ENCODE measurements at places on chromosomes 3 and 15.
A peak's percentile ranks its signal among the peaks of the same experiment; 100 is the strongest.

- no peak for DNase-seq
Measured at GRCh38 chr3:19248767-19249166, 100.5 kb downstream of the KCNH8 start.

- no peak for DNase-seq
Measured at GRCh38 chr15:34370129-34370528, 3.1 kb upstream of the LPCAT4 start.

DNA sequence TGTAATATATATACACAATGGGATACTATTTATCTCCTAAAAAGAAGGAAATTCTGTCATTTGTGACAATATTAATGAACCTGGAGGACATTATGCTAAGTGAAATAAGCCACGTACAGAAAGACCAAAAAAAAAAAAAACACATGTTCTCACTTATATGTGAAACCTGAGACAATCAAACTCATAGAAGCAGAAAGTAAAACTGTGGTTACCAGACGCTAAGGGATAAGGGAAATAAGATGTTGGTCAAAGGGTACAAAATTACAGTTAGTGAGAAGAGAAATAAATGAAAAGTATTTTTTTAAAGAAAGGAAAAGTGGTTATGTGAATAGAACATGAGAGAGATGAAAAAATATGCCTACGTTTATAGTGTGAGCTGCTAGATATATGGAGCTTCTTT, 101.1 kb downstream of the CPNE4 start:
- no peak for DNase-seq

DNA sequence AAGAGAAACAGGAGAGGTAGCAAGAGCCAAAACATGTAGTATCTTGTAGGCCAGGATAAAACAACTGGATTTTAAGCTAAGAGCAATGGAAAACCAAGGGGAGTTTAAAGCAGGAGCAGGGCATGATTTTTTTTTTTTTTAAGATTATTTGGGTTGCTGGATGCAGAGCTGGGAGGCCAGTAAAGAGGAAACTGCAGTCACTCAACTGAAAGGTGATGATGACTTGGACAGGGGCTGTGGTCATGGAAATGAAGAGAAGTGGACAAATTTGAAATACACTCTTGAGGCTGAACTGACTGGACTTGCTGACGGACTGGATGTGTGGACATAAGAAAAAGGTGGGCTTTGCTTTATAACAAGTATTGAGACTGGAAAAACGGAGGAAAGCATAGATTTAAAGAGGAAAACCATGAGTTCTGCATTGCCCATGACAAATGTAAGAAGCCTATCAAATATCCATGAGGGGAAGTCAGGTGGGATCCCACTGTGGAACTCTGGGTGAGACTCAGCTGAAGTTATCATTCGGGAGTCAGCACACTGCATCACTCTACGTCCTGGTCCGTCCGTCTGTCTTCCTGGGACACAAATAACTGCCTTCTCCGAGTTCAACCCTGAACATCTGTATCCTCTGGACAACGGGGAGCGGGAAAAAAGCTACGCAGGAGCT, 688 bp downstream of the XPC start:
- no peak for DNase-seq

DNA sequence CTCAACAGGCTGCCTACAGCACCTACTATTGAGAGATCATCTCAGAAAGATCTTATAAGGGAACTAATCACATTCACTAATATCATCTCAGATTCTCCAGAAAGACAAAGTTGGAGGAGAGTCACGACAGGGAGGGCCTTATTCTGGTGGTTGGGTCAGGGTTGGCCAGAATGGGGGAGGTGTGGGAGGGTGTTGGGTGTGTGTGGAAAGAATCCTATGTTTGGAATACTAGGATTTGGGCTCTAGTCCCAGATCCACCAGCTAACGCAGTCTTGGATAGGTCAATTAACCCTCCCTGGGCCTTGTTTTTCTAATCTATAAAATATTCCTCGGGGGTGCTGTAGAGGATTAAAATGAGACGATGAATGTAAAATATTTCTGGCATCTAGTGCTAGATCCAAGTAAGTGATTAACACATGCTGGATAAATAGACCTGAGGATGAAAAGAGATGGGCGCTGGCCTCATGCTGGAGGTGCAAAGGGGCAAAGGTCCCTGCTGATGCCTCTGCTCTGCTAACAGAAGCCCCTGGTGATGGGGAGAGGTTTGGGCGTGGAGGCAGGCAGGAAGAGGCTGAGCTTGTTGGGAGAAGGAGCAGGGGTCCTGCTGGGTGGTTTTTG, 67.6 kb upstream of the ETV5 start:
- DNase-seq = no peak

DNA sequence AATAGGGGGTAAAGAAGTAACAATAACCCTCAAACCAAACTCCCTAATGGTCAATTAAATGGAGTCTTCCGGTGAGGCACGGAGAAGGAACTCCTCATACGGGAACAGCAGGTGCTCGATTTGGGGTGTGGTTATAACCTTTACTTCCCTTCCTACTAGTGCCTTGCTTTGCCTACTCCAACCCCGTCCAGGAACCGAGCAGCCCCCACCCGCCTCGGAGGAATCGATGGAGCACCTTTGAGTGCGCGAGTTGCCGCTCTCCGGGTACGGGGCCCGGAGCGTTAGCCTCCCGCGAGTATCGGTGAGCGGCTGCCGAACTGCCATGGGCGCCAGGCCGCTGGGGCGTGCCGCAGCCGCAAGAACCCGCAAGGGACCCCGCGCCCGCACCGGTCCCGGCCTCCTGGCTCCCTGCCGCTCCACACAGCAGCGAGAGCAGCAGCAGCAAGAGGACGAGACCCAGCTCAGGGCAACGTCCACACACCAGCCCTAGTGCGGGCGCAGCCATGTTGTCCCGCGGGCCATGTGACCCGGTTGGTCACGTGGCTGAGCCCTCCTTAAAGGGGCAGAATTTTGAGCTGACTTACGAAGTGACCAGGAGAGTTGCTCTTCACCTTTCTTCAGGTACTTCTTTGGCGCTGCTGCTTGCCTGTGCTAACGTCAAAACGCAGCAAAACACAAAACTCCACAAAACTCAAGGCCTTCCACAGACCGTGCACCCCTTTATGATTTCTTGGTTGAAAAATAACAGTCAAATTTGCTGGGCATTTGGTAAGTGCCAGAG, at the start of gene SUMF1:
TSS of gene SUMF1 (minus strand) at position 529 of the 781 bp plus-strand sequence. CDS start at position 505, 24 bp downstream.
- peak; percentile 54 for DNase-seq

DNA sequence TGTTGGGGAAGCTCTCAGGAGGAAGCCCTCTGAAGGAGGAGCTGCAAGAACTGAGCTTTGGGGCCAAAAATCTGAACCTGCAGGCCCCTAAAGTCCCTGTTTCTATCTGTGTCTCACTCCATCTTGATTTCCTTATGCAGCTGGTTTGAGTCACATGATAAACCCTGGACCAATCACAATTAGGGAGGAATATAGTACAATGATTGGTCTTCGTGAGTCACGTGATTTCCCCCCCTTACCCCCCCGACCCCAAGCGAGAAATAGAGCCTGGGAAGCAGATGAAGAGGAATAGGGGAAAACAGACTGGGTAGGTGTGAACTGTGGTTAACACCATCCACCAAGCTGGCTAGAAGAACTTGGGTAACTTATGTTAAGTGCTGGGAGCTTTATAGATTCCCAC, 12.9 kb downstream of the CRABP1 start:
- no peak for DNase-seq

DNA sequence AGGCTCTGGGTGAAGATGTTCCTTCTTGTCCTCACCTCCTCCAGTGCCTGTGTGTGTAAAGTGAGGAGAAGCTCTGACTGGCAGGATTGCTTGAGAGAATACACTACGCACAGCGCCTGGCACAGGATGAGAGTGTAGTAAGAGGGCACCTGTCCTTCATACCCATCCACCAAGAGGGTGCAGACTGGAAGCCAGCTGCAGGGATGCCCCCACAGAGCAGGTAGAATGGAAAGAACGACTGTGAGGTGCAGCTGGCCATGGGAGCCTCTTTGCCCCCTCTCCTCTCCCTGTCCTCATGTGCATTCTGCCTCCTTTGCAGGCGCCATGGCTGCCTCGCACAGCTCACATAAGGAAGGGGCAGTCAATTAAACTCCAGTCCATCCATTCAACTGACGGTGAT, 12.3 kb downstream of the FBXL22 start:
- no peak for DNase-seq

- no peak for DNase-seq
Measured at GRCh38 chr15:71357321-71357732, 242.1 kb downstream of the THSD4 start.

DNA sequence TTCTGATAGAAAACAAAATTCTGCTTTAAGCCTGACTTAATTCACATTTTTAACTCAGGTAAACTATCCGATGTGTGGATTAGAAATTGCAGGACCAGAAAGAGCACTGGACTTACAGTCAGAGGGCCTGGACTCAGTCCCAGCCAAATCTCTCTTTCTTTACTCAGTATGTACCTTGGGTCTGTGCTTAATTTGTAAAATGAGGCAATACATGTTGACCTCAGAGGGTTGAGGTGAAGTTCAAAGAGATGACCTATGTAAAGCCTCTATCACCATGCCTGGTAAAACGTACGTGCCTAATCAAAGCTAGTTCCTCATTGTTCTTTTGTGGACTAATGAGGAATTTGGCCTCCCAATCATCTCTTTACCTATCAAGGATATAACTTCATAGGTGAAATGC, 1.9 kb upstream of the BCL2A1 start:
- no peak for DNase-seq
